HuH-7.5 (cell line): ENCODE measurements at places on chromosomes 16 and 17.

DNA sequence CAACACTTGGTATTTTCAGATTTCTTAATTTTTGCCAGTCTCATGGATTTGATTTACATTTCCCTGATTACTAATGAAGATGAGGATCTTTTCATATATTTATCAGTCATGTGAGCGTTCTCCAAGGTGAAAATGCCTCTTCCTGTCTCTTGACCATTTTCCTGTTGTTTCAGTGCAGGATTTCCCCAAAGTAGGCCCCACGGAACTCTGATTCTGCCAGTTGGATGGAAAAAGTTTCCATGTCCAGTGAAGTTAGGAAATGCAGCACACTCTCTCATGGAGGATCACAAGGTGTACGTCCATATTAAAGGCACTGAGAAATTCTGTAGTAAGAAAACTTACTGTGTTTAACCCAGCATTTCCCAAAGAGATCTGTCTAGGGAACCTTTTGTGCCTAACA lies 16.5 kb upstream of the LIMD2 start:
- no peak for DNase-seq

GRCh38 chr16:265711-266110 lies 10.0 kb downstream of the RGS11 start:
- DNase-seq = no peak

DNA sequence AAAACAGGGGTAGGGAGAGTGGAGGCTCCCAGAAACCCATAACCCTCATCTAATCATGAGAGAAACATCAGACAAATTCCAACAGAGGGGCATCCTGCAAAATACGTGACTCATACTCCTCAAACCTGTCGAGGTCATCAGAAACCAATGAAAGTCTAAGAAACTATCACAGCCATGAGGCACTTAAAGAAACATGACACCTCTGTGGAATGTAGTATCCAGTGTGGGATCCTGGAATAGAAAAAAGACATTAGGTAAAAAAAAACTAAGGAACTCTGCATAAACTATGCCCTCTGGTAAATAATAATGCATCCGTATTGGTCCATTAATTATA lies 16.4 kb downstream of the CDH5 start:
- DNase-seq = no peak

GRCh38 chr16:87790292-87791100 lies 24.7 kb upstream of the KLHDC4 start:
- no peak for DNase-seq

GRCh38 chr17:17545031-17545820 lies 46.3 kb downstream of the PEMT start:
- no peak for DNase-seq

DNA sequence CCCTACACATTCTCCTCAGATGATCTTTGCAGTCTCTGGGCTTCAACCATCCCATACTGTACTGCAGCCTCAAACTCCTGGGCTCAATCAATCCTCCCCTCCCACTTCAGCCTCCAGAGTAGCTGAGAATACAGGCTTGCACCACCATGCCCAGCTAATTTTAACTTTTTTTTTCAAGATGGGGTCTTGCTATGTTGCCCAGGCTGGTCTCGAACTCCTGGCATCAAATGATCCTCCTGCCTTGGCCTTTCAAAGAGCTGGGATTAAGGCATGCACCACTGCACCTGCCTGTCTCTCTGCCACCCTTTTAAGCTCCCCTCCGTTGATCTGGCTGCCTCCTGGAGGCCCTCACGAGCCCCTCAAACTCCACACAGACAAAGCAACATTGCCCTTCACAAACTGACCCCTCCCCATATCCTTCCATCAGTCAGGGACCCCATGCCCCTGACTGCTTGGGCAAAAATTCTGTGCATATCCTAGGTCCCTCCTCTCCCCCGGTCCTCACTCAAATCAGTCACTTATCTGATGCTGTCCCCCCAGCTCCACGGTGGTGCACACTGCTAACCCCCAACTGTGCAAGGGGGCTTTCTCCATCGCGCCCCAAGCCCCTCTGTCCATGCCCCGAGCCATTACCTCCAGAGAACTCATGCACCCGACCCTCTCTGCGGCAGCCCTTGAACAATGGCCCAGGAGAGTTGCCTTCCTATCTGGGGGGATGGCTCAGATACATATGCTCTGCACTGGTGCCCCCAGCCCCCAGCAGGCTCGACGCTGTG lies 252.9 kb downstream of the KATNIP start:
- DNase-seq = no peak

GRCh38 chr17:29445844-29446243 lies 55.7 kb downstream of the TAOK1 start:
- no peak for DNase-seq
